ENCODE measurements at places on chromosomes 1 and 21.

DNA sequence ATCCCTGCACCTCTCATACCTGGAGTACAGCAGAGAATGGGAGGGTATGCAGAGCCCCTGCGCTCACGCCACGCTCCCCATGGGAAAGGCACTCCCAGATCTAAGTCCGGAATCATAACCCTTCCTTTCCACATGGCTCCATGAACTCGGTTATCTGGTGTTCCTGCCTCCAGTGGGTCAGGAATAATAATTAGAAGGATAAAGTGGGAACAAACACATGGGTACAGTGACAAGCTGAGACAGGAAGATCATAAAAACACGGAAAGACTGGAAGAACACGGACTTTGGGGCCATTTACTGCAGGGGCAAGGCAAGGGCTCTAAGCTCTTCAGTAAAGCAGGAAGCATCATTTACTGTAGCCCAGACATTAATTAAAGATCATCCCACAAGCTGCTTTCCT is 48.6 kb downstream of the FOXO6 start:
- DNase-seq = no peak

GRCh38 chr1:86922445-86922844 is 8.0 kb downstream of the HS2ST1 start:
- DNase-seq = no peak

- DNase-seq = no peak
Observed at GRCh38 chr1:62800825-62801306, 16.9 kb downstream of the ATG4C start.

DNA sequence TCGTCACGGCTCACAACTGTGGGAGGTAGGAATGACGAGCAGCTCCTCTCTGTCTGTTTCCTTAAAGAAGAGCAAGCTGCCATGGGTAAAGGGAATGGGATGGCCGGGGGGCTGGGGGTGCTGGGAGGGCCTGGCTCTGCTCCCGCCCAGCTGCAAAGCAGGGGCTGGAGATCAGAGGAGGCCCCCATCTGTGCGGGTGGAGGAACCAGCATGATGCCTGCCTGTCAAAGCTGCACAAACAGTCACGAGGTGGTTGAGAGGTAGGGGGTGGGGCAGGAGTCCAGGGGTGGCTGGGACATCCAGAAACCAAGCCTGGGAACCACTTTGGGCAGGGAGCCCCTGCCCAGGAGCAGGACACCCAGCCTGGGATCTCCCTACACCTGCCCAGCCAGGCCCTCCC is 12.6 kb downstream of the SLC41A1 start:
- DNase-seq = no peak

DNA sequence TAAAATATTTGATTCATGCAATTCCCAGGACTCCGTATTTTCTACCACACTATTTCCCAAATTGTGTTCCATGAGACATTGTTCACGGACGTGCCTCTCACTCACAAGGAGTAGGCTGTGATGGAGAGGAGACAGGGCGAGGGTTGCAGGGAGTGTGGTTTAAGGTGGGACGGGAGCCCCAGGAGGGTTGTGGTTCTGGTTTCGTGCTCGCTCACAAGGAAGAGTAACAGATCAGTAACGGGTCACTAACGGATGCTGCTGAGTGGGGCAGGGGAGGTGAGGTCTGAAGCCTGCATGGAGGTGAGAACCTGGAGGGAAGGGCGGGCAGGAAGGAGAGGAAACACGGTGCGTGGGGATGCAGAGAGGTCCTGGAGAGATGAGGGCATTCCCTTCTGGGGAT is 28.8 kb downstream of the TFF3 start:
- DNase-seq = no peak

GRCh38 chr1:149936170-149936991 is at the start of gene MTMR11:
Gene MTMR11, minus strand, starts transcription at chr1:149936879. Its CDS starts 232 bp downstream, at chr1:149936647.
- DNase-seq = no peak

GRCh38 chr21:36908260-36908908 is 58.1 kb downstream of the HLCS start:
- DNase-seq = no peak

GRCh38 chr1:212670301-212670700 is 29.3 kb downstream of the BATF3 start:
- no peak for DNase-seq

DNA sequence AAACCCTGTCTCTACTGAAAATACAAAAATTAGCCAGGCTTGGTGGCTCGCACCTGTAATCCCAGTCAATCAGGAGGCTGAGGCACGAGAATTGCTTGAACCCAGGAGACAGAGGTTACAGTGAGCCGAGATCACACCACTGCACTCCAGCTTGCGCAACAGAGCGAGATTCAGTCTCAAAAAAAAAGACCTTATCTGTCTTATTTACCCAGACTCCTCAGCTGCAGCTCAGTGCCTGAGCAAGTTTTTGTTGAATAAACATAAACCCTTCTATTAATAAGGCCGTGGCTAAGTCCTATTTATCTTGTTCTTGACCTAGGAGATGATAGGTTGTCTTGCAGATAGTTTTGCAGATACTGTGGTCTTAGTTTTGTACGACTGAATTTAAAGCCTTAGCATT is 136.4 kb upstream of the TMEM51 start:
- DNase-seq = no peak

DNA sequence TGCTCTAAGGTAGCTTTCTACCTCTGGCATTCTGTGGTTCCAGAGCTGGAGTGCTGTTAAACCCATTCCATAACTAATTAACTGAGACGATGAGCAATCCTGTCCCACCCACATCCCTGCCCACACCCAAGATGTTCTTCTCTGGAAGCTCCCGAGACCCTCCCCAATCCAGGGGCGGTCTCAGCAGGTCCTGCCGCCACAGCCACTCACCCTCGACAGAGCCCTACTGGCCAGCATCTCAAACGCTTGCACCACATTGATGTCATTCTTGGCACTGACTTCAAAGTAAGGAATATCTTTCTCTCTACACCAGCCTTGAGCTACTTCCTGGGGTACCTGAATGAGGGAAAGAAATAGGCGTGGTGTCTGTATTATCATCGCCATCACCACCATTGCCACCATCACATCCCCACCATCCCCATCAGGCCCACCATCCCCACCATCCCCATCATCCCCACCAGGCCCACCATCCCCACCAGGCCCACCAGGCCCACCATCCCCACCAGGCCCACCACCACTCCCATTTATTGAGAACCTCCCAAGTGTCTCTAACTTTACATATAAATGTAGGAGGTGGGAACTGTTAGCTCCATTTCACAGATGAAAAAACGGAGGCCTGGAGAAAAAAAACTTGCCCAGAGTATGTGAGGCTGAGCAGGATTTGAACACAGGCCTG is 17.7 kb downstream of the RAB7B start:
- DNase-seq = no peak

DNA sequence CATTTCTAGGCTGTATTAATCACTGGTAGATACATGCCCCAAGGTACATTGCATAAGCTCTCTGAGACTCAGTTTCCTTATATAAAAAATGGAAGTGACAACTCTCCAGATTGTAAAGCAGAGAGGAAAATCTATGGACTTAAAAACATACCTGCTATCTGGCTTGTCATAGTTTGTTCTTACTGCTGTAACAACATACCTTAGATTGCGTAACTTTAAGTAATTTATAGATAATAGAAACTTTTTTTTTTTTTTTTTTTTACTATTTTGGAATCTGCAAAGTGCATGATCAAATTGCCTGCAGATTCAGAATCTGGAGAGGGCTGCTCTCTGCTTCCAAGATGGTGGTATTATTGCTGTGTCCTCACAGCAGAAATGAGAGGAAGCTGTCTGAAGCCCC is 827.7 kb upstream of the BRINP3 start:
- no peak for DNase-seq

GRCh38 chr1:206851341-206852010 is 13.9 kb upstream of the IL20 start:
- no peak for DNase-seq

DNA sequence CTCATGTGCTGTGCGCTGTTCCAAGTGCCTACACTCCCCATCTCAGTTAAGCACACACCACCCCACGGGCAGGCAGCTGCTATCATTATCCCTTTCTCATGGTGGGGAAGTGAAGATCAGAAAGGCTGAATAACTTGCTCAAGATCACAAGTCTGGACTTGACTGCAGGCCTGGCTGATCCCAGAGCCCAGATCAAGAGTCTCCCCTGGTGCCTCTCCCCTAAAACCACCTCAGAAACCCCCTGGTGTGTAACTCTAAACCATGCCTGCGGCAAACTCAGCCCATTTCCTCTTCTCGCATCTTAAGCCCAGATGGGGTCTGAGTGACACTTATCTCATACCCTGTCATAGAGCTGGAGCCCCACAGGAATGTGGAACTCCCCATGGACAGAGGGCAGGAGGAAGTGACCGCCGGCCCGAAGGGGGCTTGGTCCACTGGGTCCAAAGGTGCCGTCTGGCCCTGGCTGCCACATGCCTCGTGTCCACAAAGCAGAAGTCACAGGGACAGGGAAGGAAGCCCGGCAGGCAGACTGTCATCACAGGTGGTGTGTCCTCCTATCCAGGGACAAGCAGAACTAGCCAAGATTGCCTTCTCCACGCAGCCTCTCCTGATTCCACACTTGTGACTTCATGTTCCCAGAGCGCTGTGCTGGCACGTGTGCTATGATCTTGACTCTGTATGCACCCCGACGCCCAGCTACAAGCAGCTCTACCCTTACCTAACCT is 92.1 kb downstream of the SYF2 start:
- no peak for DNase-seq
